T-helper 17 cell (primary cell): ENCODE measurements at places on chromosomes 4 and X. TPM values are rescaled to one million over a fixed set of nuclear protein-coding genes. Genes with fewer than 3 reads are reported as not detected.

Gene SLC35A2
- 34.8 TPM for total RNA-seq

GRCh38 chr4:140349816-140350215 is 23.6 kb upstream of the SCOC start:
- H3K27ac ChIP-seq, result no peak overlapping the region
- no peak overlapping the region for H3K4me3 ChIP-seq
- H3K27me3 ChIP-seq, result peaks cover 40% of the 10 kb centered on the region
- no peak for DNase-seq
- peaks cover 6% of the 10 kb centered on the region for H3K4me1 ChIP-seq

GRCh38 chr4:181970366-181970765 is 272.8 kb upstream of the TENM3 start:
- no peaks in the 10 kb centered on the region for H3K36me3 ChIP-seq
- no peak overlapping the region for H3K27ac ChIP-seq
- H3K4me3 ChIP-seq, result no peak overlapping the region
- H3K27me3 ChIP-seq, result no peaks in the 10 kb centered on the region
- no peaks in the 10 kb centered on the region for H3K4me1 ChIP-seq

Gene TSPAN7
- total RNA-seq, result 0.35 TPM
